Thoracic aorta (tissue), 2 donors: ENCODE measurements at places on chromosomes 11 and 22. TPM values are rescaled to one million over a fixed set of nuclear protein-coding genes. Genes with fewer than 3 reads are reported as not detected.

DNA sequence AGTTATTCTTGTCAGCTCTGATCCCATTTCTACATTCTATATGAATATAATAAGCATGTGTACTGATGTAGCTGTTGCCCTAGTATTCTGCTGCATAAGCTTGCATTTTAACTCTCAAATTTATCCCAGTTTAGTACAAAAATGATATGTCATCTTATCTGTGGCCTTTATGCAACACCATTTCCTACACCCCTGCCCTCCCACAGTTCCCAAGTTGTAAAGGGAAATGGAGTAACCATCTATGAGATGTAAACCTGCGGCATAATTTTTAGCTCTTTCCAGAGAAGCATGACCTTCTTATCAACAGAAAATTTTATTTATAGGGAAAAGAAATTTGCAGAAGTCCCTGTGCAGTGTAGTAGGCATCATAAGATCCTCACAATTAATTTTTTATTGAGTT lies 18.9 kb upstream of the CARD18 start:
- DNase-seq: no peak

DNA sequence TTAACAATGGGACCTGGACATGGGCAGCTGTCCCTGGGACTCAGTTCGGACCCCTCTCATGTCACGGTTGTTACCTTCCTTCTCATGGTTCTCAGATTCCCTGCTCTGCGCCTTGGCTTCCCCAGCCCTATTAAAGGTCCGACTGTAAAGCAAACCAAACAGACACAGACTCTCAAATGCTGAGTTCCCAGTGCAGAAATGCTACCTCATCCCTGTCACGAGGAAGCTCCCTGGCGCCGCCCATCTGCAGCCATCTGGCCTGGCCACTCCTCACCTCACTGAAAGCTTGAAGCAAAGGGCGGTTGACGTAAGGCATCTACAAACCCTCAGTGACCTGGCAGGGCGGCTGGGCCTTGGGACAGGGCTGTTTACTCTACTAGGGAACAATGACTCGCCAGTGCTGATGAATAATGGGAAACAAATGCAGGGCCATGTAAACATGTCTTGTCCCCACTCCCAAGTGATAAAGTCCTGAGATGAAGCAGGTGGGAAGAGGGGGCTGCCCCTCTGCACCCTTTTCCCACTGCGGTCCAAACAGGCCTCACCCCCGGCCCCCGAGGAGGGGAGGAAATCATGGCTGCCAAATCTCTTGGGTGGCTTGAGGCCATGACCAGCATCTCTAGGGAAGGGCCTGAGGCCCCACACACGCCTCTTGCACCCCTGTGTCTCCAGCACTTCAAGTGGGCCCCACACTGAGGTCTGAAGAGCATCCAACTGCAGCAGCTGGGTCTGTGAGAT lies 49.3 kb downstream of the SCUBE1 start:
- DNase-seq: no peak

- no peak for DNase-seq
These were observed 77.4 kb downstream of the NAV2 start for GRCh38 chr11:19789835-19790710.

- DNase-seq: no peak
These were observed 354.9 kb downstream of the JRKL start for GRCh38 chr11:96744697-96745096.

DNA sequence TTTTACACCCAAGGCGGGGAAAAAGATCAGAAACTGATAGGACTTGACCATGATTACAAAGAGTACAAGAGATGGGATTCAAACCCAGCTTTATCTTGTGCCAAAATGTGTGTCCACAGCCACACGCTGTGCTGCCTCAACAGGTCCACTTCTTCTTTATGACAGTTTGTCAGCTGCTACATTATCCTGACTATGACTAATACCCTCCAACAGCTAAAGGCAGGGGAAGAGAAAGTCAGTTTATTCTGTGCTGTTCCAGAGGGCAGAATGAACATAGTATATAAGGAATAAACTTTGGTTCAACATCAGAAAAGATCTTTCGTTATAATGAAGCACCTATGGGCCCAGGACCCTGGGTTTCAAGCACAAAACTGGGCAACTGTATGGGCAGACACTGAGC lies 668.2 kb upstream of the TENM4 start:
- no peak for DNase-seq

Gene MB
- total RNA-seq: not detected

Gene CRYBA4
- total RNA-seq: not detected

Gene CABP4
- total RNA-seq: 5.3 TPM
